ENCODE measurements at places on chromosomes 1 and 21.

DNA sequence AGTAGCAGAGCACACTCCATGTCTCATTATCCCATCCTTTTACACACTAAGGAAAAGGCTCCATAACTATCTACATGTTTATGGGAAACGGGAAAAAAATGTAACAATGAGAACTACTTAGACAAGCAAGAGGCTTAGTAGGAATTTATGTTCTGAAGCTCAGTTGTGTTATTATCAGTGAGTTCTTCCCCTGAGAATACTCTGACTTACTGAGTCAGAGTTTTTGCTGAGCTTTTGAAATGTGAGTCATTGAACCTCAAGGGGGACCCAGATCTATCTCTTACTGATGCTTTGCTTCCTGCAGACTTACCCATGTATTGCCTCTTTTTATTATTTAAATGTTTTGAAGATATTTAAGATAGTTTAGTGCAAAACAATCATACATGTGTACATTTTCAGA is 20.1 kb downstream of the CFHR5 start:
- no peak for DNase-seq

DNA sequence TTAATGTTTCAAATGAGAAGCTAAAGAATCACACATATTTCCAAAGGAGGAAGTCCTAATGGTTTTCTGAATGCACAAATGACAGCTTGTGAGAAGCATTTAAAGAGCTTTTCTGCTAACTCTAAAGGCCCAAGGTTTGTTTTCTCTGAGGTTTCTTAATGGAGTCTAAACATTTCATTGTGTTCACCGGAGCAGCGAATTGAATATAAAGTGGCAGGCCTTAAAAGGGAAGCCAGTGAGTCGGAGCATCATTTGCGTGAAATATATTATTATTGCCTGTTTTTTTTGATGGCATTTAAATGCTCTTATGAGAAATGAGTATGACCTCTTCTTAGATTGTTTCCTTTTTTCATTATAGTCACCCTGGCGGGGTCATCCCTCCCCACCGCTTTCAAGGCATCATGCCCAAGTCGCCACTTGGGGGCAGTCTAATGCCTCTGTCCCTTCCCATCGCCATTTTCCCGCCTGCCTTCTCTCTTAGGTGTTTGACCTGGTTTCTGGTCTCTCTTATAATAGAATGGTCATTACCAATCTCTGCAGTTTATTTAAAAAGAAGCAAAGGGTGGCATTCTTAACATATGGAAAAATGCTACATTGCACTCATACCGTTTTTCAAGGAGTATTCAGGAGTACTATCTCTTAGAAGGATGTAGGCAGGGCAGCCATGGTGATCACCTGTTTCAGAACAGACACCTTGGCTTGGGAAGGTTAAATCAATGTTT is 25.3 kb upstream of the OVAAL start:
- DNase-seq, result peak; percentile 76

DNA sequence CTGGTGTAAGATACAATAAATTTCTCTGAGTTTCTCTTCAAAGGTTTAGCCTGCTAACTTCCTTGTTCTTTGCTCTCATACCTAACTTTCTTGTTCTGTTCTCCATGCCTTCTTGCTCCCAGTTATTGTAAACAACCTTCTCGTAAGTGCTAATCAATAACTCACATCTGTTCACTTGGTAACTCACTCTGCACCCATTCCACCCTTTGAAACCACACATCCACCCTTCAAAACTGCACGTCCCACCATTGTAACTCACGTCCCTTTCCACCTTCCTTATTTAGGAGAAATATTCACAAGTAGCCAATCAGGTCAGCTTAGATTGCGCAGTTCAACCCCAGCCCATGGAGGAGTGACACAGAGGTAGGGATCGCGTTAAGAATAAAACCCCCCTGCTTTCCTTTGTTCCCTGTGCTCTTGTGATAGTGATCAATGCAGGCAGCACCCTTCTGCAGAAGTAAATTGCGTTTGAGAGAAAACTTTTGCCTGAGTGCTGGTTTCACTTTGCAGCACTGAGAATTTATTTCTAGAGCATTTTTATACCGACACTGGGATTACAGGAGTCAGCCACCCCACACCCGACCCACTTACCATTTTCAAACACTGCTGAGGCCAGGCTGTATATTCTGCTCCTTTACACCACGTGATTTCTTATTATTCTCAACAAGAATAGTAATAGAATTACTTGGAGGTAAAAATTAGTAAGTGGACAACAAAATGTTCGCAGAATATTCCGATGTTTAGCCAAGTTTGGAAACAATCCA is 789.2 kb upstream of the RGS18 start:
- DNase-seq, result no peak

DNA sequence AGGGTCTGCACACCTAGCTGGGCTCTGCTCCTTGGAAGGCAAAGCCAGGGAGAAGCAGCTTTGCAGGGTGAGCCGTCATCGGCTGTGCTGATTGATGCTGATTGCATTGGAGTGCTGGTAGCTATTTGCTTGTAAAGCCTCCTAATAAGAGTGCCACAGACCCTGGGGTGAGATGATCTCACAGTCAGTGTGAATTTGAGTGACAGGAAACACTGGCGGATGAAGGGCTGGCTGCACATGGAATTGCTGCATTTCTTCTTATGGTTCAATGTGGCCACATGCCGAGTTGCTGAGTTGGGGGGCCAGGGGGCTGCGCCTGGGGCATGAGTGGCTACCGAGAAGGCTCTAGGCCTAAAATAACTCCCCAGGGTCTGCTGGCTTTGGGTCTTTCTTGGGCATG is 138.2 kb upstream of the CACNA1E start:
- DNase-seq, result no peak

GRCh38 chr1:31504001-31504400 is 72.3 kb upstream of the TINAGL1 start:
- no peak for DNase-seq

DNA sequence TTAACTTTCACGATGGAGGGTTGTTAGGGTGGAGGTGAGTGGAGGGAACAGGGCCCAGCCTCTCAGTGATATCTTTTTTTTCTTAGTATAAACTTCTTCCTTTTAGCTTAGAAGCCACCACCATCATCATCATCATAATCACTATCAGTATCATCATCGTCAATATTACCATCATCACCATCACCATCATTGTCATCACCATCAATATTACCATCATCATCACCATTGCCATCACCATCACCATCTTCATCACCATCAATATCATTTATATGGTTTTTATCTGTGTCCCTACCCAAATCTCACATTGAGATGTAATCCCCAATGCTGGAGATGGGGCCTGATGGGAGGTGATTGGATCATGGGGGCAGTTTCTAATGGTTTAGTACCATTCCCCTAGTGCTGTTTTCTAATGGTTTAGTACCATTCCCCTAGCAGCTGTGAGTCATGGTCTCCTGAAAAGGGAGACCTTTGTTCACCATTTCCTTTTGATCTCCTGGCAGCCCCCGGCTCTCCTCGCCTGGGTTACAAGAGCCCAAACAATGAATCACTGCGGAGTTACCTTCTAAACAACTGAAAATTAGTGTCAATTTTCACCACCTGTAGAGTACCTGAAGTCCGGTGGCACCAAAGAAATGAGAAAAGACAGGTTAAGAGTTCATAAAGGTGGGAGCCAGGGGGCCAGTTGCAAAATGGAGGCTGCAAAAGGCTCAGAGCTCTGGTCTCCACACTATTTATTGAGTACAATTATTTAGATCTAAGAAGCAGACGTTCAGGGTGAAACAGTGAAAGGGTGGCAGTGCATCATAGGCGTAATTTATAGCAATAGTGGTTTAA is 3.1 kb upstream of the PLA2G2E start:
- no peak for DNase-seq

Data from NCI-H2107 (cell line).